Mammary epithelial cell (primary cell): ENCODE measurements at places on chromosomes 5 and 9.

- DNase-seq = no peak
Observed at GRCh38 chr5:24538346-24538745, 106.4 kb downstream of the CDH10 start.

DNA sequence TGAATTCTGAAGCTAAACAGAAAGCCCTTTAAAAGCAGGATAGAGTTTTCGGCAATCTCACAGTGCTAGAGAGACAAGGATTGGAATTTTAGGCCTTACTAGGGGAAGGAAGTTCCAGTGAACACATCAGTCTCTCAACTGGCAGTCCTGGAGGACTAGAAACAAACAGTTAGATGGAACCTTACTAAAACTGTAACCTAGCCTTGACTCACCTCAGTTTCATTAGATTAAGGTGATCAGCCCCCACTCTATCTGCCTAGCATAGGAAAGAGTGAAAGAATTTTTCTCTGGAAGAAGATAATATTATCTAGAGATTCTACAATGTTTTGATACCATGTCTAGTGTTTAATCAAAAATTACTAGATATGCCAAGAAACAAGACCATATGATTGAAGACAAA, 25.8 kb upstream of the SMIM23 start:
- DNase-seq = no peak

GRCh38 chr5:174101195-174101730, 55.8 kb downstream of the NSG2 start:
- no peak for DNase-seq

DNA sequence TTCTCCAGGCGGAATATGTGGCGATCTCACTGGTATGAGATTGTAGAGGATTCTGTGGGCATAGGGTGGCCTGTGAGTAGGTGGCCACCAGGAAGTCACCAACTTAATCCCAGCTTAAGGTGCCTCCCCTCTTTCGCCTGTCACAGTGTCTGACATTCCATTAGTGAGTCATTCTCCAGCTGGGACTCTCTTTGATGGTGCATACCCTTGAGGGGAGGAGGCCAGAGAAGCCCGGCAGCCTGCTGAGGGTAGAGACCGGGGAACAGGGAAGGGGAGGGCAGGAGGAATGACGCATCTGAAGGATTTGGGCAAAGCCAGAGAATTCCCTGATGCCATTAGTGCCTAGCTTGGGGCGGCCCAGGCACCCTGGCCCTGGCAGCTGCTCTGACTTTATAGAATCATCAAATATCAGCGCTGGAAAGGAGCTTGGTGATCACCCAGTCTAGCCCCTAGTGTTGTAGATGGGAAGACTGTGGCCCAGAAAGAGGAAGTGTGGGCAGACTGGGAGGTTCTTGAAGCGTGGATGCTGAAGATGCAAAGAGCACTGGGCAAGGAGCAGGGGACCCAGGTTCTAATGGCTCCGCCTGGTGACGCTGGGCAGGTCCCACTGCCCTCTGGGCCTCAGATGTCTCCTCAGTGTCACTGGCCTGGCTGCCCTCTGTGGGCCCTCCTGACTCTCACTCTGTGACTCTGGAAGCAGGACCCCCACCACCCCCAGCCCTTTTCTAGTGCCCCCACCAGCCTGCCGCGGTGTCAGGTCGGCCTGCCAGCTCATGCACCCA, 41.4 kb downstream of the DAB2IP start:
- no peak for DNase-seq

DNA sequence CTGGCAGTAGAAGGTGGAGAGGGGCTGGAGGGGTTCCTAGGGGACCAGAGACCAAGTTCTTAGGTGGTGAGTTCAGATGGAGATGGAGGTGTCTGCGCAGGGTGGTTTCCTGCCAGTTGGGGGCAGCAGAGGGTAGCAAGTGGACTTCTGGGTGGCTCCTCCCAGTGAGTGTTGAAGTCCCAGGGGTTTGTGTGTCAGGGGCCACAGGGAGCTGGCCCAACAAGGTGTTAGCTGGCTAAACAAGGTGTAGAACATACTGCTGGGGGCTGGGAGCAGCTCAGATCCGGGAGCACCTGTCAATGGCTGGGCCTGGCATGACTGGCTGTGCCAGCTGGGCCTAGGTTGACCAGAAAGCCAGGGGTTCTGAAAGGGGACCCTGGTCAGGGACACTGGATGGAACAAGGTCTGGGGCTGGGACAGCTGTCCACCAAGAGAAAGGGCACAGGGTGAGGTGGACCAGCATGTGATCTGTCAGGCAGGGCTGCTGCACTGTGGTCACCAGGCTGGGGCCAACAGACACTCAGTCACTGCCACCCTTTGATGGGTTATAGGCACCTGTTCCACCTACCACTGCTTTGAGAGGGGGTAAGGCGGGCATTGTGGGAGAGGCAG, 35.6 kb downstream of the DAB2IP start:
- DNase-seq = peak; percentile 57

DNA sequence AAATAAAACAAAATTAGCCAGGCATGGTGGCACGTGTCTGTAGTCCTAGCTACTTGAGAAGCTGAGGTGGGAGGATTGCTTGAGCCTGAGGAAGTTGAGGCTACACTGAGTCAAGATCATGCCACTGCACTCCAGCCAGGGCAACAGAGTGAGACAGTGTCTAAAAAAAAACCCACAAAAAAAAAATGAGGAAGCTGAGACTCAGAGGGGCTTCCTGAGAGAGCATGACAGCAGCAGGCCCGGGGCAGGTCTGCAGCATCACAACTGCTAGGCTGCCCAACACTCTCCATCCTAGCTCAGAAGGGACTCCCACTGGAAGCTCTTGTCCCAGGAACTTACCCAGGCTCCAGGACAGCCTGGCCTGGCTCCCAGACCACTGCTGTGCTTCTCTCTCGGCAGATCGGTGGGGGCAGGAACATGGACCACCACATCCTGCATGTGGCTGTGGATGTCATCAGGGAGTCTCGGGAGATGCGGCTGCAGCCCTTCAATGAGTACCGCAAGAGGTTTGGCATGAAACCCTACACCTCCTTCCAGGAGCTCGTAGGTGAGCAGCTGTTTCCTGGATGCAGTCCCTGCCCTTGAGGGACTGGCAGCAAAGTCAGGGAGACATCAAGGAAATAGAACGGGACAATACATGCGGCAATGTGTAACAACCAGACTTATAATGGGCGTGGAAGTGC, 19.1 kb downstream of the PTGS1 start:
- DNase-seq = peak; percentile 50

DNA sequence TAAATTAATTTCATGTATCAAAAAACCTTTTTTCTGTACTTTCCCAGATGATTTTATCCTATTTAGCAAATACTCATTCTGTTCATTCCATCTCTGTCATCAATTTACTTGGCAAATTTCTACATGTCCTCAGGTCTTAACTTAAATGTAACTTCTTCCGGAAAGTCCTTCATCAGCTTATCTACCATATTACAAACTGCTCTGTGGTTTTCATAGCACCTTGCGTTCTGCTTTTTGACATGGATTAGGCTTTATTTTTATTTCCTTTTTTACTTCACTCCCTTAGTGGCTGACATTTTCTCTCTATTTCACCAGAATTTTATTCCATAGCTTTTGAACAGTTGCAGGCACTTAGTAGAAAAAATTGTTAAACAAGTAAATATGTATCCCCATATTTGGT, 1040.8 kb downstream of the TAF11L14 start:
- DNase-seq = no peak

- no peak for DNase-seq
Observed at GRCh38 chr9:134622896-134623257, 18.7 kb upstream of the COL5A1 start.

DNA sequence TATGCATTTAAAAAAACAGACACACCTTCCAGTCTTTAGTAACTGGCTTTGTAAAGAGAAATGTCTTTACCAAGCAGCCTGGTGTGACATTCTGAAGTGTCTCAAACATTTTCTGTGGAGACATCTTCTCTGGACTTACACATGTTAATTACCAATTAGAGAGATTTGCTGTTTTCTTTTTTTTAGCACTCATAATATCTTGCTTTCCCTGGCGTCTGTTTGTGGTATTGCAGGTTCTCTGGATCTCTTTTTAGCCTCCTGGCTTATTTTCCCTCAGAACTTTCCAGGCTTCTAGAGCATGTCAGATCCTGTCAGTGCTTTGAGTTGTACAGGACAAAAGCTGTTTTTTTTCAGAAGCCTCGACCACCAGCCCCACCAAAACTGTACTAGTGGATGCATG, 92.5 kb downstream of the MSX2 start:
- DNase-seq = no peak

GRCh38 chr5:176877793-176878331, 21.3 kb downstream of the HK3 start:
- DNase-seq = no peak

DNA sequence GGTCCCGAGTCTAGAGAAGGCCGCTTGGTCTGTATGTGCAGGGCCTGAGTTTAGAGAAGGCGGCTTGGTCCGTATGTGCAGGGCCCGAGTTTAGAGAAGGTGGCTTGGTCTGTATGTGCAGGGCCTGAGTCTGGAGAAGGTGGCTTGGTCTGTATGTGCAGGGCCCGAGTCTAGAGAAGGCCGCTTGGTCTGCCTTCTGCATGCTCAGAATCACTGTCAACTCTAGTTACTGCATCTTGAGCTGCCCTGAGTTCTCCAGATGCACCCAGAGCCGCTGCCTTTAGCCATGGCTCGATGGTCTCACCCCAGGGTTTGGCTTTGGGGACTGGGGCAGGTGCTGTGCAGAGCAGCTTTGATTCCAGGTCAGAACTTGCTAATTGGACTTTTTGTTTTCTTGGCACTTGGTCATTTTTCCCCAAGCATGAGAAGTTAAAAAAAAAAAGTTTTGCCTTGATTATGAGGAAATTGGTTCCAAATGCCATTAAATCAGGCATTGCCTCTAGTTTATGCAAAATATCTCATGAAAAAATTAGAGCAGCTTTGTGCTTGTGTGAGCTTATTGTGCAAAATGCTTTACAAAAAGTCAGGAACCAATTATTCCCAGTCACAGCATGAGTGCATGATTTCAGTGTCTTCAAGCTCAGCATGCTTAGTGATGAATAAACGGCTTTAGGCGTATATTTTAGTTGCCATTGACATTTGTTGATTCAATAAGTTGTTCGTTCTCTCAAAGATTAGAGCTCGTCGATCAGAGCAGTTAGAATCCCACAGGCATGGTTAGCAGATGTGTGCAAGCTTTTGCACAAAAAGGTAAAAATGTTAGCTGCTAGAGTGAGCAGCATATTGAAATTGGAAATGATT, 25.4 kb upstream of the EXOC3 start:
- DNase-seq = no peak

GRCh38 chr5:149007174-149007573, 55.7 kb downstream of the SH3TC2 start:
- no peak for DNase-seq

- DNase-seq = peak; percentile 99
Observed at GRCh38 chr9:127919253-127919815, 2.5 kb upstream of the ST6GALNAC4 start.

DNA sequence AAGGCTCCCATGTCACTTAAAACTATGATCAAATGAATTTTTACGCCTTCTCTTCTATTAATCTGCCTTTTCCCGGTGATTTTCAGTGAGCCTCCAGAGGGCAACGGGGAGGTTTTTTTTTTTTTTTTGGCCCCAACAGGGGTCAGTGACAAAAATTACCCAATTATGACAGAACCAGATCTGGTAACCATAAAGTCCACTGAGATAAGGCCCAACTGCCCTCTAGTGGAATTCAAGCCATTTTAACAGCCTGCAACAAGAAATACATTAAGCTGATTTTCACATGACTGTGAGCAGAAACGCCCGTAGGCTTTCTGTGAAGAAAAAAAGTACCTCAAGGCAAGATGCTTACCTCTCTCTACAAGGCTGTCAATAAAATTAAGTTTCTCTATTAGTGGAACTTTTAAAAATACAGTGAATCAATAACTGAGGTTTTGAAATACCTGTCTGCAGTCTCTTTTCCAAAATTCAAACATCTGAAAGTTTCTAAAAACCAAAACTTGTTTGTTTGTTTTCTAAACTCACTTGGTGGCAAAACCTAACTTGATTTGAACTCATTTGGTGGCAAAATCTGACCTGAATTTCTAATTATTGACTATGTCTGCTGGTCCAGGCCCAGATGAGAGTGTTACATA, 49.7 kb upstream of the FST start:
- DNase-seq = peak; percentile 72

DNA sequence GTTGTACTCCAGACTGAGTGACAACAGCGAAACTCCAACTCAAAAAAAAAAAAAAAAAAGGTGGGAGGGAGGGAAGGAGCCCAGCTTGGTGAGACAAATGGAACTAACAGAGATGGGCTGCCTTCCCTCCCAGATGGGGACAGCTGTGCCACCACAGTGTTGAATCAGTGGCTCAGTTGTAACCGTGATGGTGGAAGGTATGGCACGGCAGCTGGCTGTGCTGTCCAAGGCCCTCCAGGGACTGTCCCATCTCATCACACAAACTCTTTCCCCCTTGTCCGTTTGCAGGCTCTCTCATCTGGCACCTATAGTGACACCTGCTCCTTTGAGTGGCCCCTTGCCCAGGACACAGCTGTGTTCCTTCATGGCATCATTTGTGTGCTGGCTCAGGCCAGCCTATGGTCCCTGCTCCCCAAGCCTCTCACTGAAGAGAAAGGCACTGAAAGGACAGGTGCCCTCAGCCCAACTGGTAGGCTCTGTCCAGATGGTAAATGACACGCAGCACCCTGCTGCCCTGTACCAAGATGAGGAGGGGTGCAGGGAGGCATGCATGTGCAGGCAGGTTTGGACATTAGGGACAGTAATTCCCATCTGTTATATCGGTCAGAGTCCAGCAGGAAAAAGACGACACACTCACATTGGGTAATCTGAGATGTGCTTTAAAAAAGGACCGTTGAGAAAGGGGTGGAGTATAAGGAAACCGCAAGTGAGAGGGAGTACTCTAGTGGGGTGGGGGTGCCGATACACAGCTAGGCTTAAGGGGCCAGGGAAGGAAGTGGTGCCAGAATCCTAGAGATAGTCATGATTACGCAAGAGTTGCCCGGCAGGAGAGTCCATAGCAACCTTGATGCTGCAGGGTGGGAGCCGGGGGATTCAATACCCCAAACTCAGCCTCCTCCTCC, 4.3 kb downstream of the SMIM33 start:
- no peak for DNase-seq

DNA sequence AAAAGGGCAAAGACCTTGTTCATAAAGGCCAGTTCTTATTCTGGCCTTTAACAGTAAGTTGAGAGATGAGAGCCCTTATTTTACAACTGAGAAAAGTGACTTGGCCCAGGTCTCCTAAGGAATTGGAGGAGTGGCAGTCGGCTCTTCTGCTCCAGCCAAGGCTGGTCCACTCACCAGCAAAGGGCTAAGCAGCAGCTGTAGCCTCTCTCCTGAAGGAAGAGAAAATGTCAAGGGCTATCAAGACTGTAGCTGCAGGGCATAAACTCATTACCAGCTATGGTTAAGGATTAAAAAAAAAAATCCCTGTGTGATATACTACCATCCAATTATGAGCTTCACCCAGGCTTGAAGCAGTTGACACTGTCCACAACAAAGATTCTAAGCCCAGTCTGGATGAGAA, 138.6 kb upstream of the RAD23B start:
- no peak for DNase-seq

- DNase-seq = no peak
Observed at GRCh38 chr9:23702311-23702922, 123.6 kb downstream of the ELAVL2 start.

- DNase-seq = no peak
Observed at GRCh38 chr9:113805486-113806132, 70.5 kb upstream of the ZNF618 start.
